ENCODE measurements at places on chromosomes 2 and 18.

GRCh38 chr2:172921532-172922236, 154.0 kb upstream of the MAP3K20 start:
- no peak for DNase-seq

DNA sequence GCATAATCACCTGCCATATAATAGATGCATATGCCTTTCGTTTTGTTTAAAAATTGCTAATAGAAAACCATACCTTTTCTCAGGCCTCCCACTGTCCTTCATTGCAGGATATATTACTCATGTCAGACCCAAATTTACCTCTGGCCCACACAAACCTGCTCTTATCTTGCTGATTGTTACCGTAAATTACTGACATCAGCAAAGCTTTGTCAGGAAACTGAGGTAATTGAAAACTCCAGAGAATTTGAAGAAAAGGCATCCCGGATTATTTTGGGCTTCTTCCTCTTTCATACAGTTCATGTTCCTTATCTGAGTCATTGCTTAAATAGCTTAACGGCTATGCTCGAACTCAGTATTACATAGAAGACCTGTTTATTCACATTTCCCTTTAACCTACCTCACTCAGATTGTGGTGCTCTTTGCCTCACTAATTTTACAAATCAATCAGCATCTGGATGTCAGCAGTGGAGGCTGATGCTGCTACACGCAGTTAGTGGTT, 145.7 kb downstream of the ZEB2 start:
- DNase-seq, result no peak

DNA sequence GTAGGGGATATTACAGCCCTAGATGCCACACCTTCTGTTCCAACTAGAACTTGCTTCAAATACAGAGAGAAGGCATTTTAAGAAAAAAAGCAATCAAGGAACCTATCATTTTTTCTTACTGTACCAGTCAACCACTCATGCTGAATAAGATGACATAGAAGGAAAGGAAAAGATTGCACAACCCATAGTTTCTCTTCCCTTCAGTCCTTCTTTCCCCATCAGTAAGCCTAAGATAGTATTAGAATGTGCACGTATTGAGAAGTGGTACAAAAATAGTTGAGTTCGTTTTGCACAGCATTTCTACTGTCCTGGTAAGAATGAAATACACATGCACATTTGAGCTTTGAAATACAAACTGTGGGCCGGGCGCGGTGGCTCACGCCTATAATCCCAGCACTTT, 27.0 kb upstream of the HK2 start:
- DNase-seq, result no peak

DNA sequence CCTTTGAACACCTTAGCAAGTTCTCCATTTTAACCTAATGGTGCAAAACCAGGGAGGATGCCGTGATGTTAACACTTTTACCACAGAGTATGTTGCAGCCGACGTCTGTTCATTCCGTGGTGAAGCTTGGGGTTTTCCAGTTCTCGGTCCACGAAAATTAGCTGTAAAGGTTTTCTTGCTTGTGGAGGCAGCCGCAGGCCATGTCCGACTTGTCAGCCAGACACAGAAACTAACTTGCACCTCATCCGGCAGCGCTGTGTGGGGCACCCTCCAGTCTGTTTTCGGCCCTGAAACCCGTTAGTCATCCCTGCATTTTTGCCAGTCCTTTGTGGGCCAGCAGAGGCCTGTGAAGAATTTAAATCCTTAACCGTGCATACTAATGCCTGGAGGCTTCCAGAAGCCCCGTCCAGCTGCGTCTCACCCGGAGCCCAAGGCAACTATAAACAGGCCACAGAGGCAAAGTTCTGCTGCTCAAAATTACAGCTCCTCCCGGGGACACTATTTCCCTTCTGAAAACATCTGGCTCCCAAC, 70.6 kb downstream of the SH3YL1 start:
- no peak for DNase-seq

- no peak for DNase-seq
Observed at GRCh38 chr2:12043131-12043530, 296.7 kb downstream of the LPIN1 start.

DNA sequence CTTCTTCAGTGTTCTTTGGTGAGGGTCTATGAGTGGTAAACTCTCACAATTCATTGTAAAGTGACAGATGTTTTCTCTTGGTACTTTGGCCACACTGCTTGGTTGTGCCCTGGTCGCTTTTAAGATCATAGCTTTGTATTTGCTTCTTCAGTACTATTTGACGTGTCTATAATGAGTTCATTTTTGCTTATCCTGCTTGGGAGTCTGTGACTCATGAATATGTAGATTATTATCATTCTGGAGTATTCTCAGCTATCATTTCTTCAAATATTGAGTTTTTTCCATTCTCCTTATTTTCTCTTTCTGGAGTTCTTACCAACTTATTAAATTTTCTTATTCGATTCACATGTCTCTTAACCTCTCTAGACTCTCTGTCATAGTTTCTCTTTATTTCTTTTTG, 73.0 kb upstream of the HS6ST1 start:
- no peak for DNase-seq
